ENCODE measurements at places on chromosomes 2 and 18. TPM values are rescaled to one million over a fixed set of nuclear protein-coding genes. Genes with fewer than 3 reads are reported as not detected.

The GAL3ST2 gene
- not detected for total RNA-seq

The ZNF396 gene
- 7.3 TPM for total RNA-seq

The CFC1 gene
- not detected for total RNA-seq

The GAREM1 gene
- 0.42 TPM for total RNA-seq

The CCNT2 gene
- 71.9 TPM for total RNA-seq

The RPRM gene
- total RNA-seq, result not detected

The SATB2 gene
- 0.49 TPM for total RNA-seq

The TTC39C gene
- total RNA-seq, result 80.2 TPM

The EML6 gene
- 3.3 TPM for total RNA-seq

The FAM237A gene
- total RNA-seq, result not detected

The C2orf92 gene
- total RNA-seq, result 21.2 TPM

The TMEM200C gene
- total RNA-seq, result not detected

The DUSP19 gene
- 1.1 TPM for total RNA-seq

The CTDSP1 gene
- 144 TPM for total RNA-seq

The STPG4 gene
- total RNA-seq, result 1.0 TPM

The RIT2 gene
- total RNA-seq, result not detected

The SPP2 gene
- total RNA-seq, result not detected

The INO80D gene
- total RNA-seq, result 38.7 TPM

The SIGLEC15 gene
- total RNA-seq, result not detected

DNA sequence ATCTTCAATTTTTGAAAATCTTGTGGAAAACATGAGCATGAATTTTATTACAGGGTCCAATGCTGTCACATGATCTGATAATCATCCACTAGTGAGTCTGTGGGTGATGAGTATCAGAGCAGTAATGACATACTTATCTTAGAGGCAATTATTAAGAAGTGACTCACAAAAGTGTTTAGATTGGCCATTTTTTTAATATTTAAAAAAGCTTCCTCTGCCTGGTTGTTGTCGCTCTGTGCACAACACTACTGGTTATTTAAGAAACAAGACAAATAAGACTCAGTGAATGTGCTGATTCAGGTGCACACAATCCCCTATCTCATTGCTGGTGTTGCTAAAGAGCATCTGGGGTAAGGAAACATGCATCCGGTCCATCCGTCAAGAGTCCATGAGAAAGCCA is 665.8 kb upstream of the ZEB2 start:
- DNase-seq, result no peak

DNA sequence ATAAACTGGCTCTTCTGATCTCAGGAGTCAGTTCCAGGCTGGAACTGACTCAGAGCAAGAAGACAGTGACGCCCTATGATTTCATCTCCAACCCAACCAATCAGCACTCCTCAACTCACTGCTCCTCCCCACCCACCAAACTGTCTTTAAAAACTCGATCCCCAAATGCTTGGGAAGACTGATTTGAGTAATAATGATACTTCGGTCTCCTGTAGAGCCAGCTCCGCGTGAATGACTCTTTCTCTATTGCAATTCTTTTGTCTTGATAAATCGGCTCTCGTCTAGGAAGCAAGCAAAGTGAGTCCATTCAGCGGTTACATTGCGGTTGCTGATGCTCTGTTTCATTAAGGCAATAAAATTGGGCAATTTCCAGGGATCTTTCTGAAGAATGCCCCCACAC is 1025.3 kb upstream of the CNTNAP5 start:
- no peak for DNase-seq

GRCh38 chr2:85244828-85245227 is 83.0 kb downstream of the TGOLN2 start:
- DNase-seq, result no peak

DNA sequence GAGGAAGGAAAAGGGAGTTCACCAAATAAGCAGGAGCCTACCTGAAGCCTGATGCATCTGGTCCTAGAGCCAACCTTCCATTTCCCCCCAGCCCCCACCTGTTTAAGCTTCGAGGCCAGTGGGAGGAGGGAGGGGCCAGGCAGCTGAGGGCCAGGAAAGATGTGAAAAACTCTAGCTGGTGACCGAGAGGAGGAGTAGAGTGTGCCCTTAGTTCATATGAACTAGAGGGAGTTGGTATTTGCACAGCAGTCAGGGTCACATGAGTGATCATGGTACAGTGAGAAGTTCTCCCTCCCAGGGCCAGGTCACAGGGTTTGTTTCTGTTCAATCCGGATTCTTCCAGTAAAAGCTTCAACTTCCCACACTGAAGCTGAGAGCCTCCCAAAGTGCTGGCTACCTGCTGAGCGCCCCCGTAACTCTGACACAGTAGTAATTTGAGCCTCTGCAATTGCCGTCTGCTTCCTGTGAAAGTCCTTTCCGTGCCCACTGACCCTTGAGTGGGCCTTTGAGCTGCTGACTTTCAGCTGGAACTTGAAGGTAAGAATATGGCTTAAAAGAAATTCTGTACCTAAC is at the start of gene SULT1C2:
Gene SULT1C2 (plus strand): TSS at position 362 of the 573 bp plus-strand sequence. CDS start 4,773 bp downstream, outside the sequence.
- no peak for DNase-seq

GRCh38 chr2:72533765-72534164 is 292.1 kb downstream of the EXOC6B start:
- DNase-seq, result no peak

DNA sequence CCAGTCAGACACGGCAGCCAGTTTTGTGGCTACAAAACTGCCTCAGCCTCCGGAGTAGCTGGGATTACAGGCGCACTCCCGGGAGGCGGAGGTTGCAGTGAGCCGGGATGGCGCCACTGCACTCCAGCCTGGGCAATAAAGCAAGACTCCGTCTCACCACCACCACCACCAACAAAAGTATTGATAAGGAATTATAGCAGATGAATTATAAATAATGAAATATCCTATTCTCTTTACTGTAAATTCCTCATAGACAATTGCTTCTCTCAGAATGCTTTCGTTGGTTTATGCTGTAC is 1.4 kb upstream of the FAM161A start:
- DNase-seq, result no peak

GRCh38 chr2:181517685-181518301 is 60.6 kb downstream of the ITGA4 start:
- no peak for DNase-seq

GRCh38 chr2:11420671-11421070 is 45.3 kb downstream of the E2F6 start:
- DNase-seq, result no peak

GRCh38 chr2:230772156-230772555 is 59.5 kb downstream of the CAB39 start:
- no peak for DNase-seq

- no peak for DNase-seq
Measured at GRCh38 chr2:64213532-64214275, 69.5 kb upstream of the PELI1 start.

- no peak for DNase-seq
Measured at GRCh38 chr2:225233234-225233633, 166.3 kb upstream of the NYAP2 start.

GRCh38 chr2:158796652-158797051 is 1.5 kb downstream of the DAPL1 start:
- DNase-seq, result no peak

DNA sequence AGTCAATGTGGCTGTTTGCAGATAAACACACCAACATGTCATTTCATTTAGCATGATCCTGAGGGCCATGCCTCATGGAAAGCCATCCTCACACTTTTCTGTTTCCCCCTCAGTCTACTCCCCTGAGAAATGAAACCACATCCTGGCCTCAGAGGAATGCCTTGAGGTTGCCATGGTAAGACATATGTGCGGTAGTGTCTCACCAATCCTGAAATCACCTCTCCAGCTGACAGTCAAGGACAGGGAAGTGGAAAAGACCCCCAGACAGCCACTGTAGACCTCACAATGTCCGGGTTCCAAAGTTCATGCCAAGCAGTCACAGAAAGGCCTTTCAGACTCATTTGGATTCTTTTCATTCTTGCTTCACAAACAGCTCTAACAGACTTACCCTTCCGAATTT is 175.2 kb upstream of the PKDCC start:
- DNase-seq, result no peak

DNA sequence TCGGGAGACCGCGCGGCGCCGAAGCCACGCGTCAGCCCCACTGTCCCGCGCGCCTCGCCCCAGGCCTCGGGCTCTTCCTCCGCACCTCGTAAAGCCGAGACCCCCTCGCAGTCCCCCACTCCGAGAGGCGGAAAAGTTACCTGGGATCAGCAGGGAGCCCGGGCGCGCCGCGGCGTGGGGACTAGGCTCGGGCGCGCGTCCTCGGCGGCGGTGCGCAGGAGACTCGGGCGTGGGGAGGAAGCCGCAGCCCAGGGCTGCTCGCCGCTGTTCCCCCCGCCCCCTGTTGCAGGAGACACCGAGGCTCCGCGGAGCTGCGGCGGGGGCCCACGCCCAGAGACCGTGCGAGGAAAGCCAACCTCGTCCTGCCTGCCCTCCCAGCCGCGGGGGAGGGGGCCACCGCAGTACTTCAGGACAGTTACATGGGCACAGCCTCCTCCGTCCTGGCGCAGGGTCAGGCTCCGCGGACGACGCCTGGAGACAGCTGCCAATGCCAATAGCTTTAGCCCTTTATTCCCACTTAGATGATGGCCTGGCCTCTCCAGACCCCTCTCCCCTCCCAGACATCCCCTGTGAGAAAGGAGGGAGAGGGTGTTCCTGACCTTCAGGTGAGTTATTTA is at the start of gene EPB41L3:
Gene EPB41L3 (minus strand): TSS at position 225 of the 617 bp plus-strand sequence. CDS start 54,814 bp downstream, outside the sequence.
- DNase-seq, result no peak

DNA sequence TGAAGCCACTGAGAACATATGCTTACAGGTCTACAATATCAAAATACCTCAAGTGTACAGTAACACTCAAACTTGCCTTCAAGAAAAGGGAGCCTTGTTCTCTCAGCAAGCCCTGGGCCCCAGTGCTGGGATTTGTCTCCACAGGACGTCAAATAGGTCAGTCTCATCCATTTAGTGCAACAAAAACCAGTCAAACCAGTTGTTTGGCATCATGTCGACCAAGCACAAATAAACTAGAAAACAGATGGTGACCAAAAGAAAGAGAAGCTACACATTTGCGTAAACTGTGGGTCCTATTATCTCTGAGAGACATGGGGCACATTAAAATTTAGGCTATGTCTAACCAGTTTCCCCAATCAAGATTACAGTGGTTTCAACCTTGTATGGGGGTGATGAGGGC is 182.6 kb upstream of the PKDCC start:
- DNase-seq, result no peak

DNA sequence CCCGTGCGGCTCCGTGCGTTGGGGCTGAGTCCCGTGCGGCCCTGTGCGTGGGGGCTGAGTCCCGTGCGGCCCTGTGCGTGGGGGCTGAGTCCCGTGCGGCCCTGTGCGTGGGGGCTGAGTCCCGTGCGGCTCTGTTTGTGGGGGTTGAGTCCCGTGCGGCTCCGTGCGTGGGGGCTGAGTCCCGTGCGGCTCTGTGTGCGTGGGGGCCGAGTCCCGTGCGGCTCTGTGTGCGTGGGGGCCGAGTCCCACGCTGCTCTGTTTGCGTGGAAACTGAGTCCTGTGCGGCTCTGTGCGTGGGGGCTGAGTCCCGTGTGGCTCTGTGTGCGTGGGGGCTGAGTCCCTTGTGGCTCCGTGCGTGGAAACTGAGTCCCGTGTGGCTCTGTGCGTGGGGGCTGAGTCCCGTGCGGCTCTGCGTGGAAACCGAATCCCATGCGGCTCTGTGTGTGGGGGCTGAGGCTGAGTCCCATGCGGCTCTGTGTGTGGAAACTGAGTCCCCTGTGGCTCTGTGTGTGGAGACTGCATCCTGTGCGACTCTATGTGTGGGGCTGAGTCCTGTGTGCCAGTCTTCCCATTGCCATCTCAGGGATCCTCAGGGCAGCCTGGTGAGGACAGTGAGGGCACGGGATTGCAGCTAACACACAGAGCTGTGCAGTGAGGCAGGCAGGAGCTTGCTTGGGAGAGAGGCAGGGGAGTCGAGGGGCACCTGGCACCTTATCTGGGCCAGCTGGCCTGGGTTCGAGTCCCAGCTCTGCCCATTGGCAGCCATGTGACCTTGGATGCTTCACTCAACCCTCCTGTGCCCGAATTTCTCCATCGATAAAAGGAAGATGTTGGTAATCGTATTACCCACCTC is 44.5 kb downstream of the LDLRAD4 start:
- DNase-seq, result no peak

DNA sequence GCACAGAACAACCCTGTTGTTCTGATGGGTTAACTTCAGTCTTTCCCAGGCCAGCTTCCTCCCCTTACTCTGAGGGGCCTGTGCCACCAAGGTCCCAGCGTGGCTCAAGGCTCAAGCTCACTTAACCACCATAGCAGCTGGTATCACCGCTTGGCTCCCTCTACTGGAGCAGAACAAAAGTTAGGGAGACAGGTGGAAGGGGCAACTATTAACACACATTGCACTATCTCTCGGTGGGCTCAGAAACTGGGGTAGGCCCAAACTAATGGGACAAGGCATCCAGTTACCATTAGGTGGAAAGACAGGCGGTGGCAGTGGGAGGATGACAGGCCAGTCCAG is 88.7 kb upstream of the ATL2 start:
- peak; percentile 4 for DNase-seq

GRCh38 chr18:55657572-55658331 is 69.8 kb upstream of the TCF4 start:
- no peak for DNase-seq

DNA sequence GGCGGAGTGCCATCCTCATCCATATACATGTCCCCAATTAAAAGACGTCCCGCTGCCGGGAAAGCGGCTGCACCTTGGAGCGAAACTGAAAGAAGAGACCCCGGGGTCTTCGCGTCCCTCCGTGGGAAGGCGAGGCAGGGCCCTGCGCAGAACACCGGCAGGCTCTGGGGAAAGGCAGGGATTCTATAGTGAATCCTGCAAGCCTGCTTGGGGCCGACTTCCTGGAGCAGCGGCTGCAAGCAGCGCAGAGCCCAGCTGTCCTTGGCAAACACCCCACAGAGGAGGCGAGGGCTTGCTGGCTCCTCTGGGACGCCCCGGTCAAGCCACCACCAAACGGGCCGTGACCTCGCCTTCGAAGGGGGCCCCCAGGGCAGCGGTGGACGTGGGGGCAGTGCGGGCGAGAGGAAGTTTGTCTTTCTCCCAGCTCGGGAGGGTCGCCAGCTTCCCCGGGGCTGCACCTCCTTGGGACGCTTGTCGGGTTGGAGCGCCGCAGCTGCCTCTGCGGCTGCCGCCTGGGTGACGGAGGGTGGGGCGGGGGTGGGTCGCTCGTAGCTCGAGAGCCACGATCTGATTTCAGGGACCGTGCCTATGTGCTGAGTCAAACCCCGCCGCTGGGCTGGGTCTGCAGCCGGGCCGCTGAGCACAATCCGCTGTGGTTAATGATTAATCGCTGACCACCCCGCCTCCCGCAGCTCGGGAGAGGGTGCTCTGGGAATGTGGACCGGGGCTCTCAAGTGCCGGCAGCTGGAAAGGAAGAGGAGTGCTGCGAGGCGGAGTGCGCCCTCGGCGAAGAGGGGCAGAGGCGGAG is 486 bp upstream of the GPR39 start:
- DNase-seq, result no peak

GRCh38 chr2:80706951-80707350 is 402.4 kb upstream of the LRRTM1 start:
- DNase-seq, result no peak

- no peak for DNase-seq
Measured at GRCh38 chr2:240932001-240932723, 26.0 kb downstream of the CROCC2 start.

DNA sequence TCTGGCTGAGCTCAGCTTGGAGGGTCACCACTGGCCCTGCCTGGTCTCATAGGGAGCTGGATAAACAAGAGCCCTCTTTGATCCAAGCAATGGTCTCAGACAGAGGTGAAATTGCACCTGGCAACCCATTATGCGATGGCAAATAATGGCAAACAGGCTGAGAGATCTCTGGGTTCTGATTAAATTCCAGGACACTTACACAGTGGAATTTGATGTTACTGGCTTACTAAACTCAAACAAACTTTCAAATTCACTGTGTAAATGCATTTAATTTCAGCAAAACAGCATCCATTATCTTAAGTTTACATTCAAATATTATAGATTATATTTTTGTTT is 19.5 kb upstream of the STAT4 start:
- no peak for DNase-seq

GRCh38 chr2:137379186-137379585 is 585.1 kb upstream of the HNMT start:
- no peak for DNase-seq

Data from naive thymus-derived CD8-positive, alpha-beta T cell (primary cell).